ENCODE measurements at places on chromosomes 3 and 15.
A peak's percentile ranks its signal among the peaks of the same experiment; 100 is the strongest.

DNA sequence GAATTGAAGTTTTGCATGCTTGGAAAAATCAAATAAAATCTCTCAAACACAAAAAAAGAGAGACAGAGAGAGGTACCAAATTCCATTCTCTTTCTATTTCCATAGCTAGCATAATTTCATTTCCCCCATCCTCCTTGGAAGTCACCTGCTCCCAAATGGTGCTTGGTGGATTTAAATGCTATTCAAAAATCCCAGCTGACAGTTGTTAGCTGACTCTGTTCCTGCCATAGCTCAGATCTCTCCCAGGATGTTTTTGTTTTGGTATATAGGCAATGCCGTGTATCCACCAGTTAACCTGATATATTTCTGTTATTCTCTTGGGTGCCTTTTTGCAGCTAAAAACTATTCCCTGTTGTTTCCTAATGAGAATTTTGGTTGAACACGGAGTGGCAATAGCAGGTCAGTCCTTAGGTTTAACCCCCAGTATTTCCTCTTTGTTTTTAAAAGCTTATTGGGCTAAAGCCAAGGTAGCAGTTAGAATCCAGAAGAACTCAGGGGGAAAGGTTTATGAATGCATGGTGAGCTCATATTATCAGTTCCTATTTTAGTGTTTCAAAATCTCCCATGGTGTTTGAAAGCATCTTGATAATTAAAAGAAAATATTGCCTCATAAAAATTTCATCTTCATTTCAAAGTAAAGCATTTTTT, 240.0 kb upstream of the GBE1 start:
- DNase-seq, result peak; percentile 26

DNA sequence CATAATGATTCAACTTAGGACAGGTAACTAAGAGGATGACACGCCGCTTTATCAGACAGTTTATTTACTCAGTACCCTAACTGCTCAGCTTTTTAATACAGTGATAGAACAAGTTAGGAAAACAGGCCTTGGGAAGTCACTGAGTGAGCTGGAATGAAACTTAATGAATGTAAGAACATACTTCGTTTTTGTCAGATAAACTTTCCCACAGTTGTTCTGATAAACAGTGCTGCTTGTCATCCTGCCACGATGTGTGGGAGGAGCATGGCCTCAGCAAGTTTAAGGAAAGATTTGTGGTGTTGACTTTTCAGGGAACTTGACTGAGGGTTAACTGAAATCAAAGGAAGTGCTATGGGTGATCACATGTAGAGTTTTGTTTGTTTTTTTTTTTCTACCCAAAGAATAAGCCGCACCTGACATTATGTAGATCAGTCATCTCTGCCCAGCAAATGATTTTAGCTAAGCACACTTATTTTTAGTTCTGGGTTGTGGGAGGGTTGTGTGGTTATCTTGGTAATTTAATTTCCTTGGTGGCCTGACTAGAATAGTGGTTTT, 5.6 kb upstream of the P2RY14 start:
- DNase-seq, result peak; percentile 86

DNA sequence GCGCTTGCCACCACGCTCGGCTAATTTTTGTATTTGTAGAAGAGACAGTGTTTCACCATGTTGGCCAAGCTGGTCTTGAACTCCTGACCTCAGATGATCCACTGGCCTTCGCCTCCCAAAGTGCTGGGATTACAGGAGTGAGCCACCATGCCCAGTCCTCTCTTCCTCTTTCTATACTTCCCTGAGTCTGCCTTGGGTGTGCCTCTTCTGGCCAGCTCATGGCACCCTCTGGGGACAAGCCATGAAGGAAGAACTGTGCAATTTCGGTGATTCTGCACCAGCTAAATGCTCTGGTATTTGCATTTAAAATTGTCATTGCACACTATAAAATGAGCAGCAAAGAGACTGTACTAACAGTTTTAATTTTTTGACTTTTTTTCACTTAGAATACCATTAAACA, 66.6 kb downstream of the IL20RB start:
- DNase-seq, result no peak

- DNase-seq, result peak; percentile 43
These were observed 351.4 kb downstream of the CNTN3 start for GRCh38 chr3:74263031-74263430.

- DNase-seq, result no peak
These were observed 20.1 kb downstream of the DUSP7 start for GRCh38 chr3:52036222-52036694.

- DNase-seq, result no peak
These were observed 1074.1 kb downstream of the SI start for GRCh38 chr3:164004205-164004604.

- DNase-seq, result peak; percentile 89
These were observed 364.9 kb upstream of the DPPA4 start for GRCh38 chr3:109702252-109702651.

DNA sequence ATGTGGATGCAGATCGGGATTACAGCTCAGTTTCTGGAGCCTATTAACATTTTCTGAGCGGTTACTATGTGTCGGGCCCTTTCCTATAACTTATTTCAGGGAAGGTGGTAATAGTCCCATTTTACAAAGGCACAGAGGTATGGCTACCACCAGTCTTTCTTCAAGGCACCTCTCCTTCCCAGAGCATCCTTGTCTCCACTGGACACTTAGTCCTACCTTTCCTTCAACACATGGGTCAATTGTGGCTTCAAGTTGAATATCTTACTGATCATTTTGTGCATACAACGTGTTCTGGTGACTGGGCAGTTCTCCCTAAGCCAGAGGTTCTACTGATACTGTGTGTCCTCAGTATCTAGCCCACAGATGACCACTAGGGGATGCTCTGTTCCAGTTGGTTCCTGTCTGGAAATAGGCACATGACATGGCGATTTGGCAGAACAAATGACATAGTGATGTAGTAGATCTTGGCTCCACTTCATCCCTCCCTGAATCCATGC, 60.7 kb upstream of the CMTM8 start:
- DNase-seq, result peak; percentile 95

DNA sequence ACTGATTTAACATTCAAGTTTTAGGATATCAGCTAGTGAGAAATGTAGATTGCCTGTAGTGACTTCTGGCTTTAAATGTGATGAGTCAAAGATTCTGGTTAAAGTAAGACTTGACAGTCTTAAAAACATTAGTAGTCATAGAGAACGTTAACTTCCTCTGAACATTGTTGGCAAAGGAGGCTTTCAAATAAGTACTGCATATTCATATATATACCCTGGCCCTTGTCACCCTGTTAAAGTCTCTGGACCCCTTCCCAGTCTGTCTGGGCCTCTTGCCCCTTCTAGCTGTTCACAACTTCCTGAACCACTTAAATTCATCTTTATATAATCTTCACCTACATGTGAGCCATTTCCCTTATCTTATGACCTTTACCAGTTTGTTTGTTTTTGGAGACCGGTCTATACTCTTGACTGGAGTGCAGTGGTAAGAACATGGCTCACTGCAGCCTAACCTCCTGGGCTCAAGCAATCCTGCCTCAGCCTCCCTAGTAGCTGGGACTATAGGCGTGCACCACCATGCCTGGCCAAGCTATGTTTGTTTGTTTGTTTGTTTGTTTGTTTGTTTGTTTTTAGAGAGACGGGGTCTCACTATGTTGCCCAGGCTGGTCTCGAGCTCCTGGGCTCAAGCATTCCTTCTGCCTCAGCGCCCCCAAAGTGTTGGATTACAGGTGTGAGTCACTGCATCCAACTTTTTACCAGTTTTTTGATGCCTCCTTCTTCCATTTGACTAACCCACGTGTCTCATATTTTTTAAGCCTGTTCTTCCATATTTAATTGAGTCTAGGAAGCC, 64.4 kb upstream of the CRTC3 start:
- peak; percentile 75 for DNase-seq

DNA sequence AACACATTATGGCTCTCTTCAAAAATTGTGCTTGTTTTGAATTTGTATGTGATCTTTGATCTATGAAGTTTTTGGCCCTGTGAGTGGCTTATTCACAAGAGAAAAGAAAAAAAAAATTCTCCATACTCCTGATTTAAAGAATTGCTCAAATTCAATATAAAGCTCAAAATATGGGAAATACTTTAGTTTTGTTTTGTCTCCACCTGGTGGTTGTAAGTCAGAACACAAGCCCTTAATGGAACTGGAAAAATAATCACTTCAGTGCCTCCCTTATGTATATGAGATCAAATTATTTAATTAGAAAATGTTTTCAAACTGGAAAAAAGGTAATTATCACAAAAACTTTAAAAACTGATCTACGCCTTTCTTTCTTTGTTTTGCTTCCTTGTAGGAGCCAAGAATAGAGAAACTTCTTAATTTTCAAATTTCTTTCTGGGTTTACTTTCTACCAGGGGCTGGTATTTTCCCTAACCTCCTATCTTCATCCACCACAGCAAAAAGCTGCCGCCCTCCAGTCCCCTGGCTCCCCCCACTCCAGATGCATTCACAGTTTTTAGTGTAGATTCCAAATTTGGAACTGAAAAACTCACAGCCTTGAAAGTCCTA, 50.6 kb downstream of the SERP1 start:
- DNase-seq, result peak; percentile 75

DNA sequence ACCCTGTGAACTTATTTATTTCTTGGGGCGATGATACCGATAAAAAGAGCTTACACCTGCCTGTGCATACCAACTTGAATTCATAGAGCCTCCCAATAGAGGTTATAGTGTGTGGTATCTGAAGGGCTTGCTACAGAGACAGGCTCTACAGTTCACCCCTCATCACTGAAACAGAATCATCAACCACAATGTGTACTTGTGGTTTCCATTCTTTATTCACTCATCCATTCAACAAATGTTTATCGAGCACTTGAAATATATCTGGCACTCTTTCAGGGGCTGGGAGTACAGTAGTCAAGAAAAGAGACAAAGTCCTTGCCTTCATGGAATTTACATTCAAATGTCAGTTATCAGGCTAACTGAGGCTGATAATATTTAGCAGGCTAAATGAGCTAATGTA, 134.4 kb upstream of the SKOR1 start:
- DNase-seq, result peak; percentile 72

DNA sequence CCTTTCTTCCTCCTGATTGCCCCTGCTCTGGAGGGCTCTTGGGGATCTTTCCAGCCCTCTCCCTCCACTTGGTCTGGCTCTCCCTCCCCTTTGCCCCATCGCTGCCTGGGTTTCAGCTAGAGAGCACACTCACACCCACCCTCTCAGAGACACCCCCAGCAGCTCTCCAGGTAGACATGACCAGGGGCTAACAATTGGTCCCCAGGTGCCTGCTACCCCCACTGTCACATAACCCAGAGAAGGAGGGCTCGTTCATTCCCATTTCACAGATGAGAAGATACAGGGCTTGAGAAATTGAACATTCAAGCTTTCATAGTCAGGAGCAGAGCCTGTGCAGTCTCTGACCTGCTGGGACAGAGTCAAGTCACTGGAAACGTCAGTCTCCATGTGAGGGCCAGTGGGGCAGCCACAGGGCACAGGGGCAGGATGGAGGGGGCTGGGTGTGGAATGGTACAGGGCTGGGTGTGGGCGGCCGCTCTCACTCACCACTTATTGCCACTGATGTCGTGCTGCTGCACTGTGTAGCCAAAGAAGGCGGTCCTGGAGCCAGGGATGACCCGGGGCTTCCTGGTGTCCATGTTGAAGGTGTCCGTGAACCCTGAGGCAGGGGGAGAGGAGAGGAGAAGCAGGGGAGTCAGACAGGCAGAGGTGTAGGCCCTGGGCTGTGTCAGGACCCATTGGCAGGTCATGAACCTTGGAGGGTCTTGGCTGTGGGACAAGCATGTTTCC, 29.4 kb downstream of the ITGA11 start:
- DNase-seq, result no peak

GRCh38 chr15:77819048-77819850, 186.5 kb upstream of the LINGO1 start:
- DNase-seq, result no peak

DNA sequence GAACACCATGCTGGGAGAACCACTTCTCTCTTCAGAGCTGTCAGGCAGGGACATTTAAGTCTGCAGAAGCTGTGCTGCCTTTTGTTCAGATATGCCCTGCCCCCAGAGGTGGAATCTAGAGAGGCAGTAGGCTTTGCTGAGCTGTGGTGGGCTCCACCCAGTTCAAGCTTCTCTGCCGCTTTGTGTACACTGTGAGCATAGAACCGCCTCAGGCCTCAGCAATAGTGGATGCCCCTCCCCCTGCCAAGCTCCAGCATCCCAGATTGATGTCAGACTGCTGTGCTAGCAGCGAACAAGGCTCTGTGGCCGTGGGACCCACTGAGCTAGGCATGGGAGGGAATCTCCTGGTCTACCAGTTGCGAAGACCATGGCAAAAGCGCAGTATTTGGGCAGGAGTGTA, 121.6 kb downstream of the NFKBIZ start:
- DNase-seq, result no peak

GRCh38 chr3:108031895-108032294, 58.9 kb downstream of the CD47 start:
- peak; percentile 17 for DNase-seq

DNA sequence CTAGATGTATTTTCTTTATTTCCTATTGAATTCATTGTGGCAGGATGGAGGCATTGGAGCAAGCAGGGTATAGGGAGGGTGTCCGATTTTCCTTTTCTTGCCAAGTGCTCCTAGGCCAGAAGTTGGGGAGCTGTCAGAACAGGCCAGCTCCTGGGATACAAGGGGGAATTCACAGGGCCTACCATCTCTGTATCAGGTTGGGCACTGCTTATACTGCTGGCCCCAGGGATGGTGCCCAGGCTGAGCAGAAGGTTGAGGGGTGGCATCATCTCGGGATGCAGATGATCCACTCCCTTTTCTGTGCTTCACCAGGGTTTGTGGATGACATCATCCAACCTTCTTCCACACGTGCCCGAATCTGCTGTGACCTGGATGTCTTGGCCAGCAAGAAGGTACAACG, 79.5 kb downstream of the PCCB start:
- no peak for DNase-seq

GRCh38 chr3:29759411-29760225, 478.7 kb downstream of the RBMS3 start:
- DNase-seq, result peak; percentile 61

- peak; percentile 26 for DNase-seq
These were observed 1.7 kb downstream of the NCKIPSD start for GRCh38 chr3:48684054-48684349.

DNA sequence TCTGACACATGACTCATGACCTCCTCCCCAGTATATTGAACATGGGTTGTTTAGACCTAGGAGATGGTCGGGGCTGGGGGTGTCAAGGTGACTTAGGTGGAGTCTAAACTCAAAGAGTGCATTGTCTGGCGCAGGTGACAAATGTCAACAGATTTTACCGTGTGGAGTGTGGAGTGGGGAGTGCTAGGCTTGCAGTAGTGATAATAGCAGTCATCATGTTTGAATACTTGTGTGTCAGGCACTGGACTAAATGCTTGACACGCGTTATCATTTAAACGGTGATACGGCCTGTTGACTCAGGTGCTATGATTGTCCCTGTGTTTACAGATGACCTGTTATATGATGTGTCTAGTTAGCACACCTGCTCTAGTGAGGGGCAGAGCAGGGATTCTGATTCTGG, 30.8 kb downstream of the MUC20 start:
- DNase-seq, result no peak

GRCh38 chr3:102398176-102398575, 36.6 kb upstream of the ZPLD1 start:
- no peak for DNase-seq

Data from choroid plexus epithelial cell (primary cell).